Endothelial cell of umbilical vein (primary cell): ENCODE measurements at places on chromosomes 3 and 15. TPM values are rescaled to one million over a fixed set of nuclear protein-coding genes. Genes with fewer than 3 reads are reported as not detected.

DNA sequence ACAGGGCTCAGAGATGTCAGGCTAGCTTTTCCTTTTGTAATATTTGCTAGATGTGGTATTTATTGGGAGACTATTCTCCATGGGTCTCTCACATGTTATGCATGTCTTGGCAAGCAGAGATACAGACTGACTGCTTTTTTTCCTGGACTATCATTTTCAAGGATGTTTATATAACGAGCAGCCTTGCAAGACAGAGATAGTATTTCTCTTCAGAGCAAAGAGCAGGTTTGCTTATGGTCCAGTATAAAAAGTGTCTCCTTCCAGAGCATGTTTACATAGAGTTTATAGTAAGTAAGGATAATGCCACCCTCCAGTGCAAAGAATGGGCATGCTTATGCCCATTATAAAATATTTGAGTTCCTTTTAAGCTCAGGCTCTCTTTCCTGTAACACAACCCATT is 24.6 kb downstream of the GTF2E1 start:
- H3K27me3 ChIP-seq = no peaks in the 10 kb centered on the region
- DNase-seq = no peak

GRCh38 chr3:97928986-97929385 is 43.2 kb downstream of the RIOX2 start:
- H3K27ac ChIP-seq = no peak overlapping the region
- H3K27me3 ChIP-seq = no peaks in the 10 kb centered on the region
- DNase-seq = no peak
- no peaks in the 10 kb centered on the region for H3K4me1 ChIP-seq

GRCh38 chr15:72116731-72117485 is 1.0 kb downstream of the MYO9A start:
- peaks cover 18% of the 10 kb centered on the region for H3K4me1 ChIP-seq
- peak; percentile 64 for DNase-seq
- peak overlapping the region; percentile 57 for H3K27ac ChIP-seq
- no peaks in the 10 kb centered on the region for H3K36me3 ChIP-seq
- H3K4me3 ChIP-seq = peak overlapping the region; percentile 93

- no peaks in the 10 kb centered on the region for H3K36me3 ChIP-seq
- H3K4me1 ChIP-seq = peaks cover 11% of the 10 kb centered on the region
- no peak overlapping the region for H3K4me3 ChIP-seq
- DNase-seq = no peak
Observed at GRCh38 chr15:66474135-66474534, 23.4 kb downstream of the SNAPC5 start.

- H3K27ac ChIP-seq = no peak overlapping the region
- no peak overlapping the region for H3K4me3 ChIP-seq
- H3K4me1 ChIP-seq = no peaks in the 10 kb centered on the region
- DNase-seq = no peak
- peaks cover 20% of the 10 kb centered on the region for H3K27me3 ChIP-seq
Observed at GRCh38 chr15:33304924-33305323, 5.8 kb upstream of the RYR3 start.

- no peak overlapping the region for H3K4me3 ChIP-seq
- H3K27ac ChIP-seq = no peak overlapping the region
- no peaks in the 10 kb centered on the region for H3K4me1 ChIP-seq
- peak; percentile 70 for DNase-seq
- H3K36me3 ChIP-seq = no peaks in the 10 kb centered on the region
Observed at GRCh38 chr3:112013058-112013783, 14.5 kb downstream of the TAGLN3 start.

The PLA2G4D gene
- not detected in 2 replicates for total RNA-seq

GRCh38 chr3:40417845-40418543 is 31.0 kb downstream of the ENTPD3 start:
- H3K27ac ChIP-seq = no peak overlapping the region
- H3K36me3 ChIP-seq = no peaks in the 10 kb centered on the region
- peaks cover 9% of the 10 kb centered on the region for H3K27me3 ChIP-seq
- H3K4me1 ChIP-seq = no peaks in the 10 kb centered on the region
- no peak overlapping the region for H3K4me3 ChIP-seq

DNA sequence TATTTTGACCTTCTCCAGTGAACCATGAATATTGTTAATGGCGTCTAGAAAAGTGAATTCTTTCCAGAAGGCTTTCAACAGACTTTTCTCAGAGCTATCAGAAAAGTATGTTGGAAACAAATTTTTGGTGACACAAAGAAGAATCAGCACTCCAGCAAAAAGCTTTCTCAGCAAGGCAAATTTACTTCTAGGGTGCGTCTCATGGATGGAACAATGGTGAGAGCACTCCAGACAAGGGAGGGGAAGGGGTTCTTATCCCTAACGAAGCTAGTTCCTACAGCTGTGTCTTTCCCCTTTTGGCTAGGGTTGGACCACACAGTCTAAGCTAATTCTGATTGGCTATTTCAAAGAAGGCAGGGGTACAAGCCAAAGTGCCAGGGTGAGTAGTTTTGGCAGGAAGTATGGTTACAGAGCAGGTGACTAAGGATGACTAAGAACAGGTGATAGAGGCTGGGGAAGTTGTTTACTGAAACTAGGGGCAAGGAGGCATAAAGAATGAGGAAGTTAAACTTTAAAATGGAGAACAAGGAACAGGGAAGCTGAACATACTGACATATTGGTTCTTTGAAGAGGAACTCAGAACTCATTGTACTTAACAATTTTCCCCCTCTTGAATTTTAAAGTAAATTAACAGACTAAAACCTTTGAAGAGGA is 959.8 kb downstream of the NAALADL2 start:
- H3K27me3 ChIP-seq = no peaks in the 10 kb centered on the region
- no peaks in the 10 kb centered on the region for H3K36me3 ChIP-seq
- H3K4me3 ChIP-seq = no peak overlapping the region
- H3K27ac ChIP-seq = no peak overlapping the region
- no peaks in the 10 kb centered on the region for H3K4me1 ChIP-seq
- no peak for DNase-seq

The BUB1B gene
- 65.6 and 69.8 TPM in 2 replicates for total RNA-seq

The PARP6 gene
- 37.4 and 41.1 TPM in 2 replicates for total RNA-seq

GRCh38 chr3:71568207-71568606 is 15.3 kb downstream of the FOXP1 start:
- H3K36me3 ChIP-seq = no peaks in the 10 kb centered on the region
- H3K4me1 ChIP-seq = no peaks in the 10 kb centered on the region
- no peak overlapping the region for H3K4me3 ChIP-seq
- no peak for DNase-seq
- no peaks in the 10 kb centered on the region for H3K27me3 ChIP-seq

DNA sequence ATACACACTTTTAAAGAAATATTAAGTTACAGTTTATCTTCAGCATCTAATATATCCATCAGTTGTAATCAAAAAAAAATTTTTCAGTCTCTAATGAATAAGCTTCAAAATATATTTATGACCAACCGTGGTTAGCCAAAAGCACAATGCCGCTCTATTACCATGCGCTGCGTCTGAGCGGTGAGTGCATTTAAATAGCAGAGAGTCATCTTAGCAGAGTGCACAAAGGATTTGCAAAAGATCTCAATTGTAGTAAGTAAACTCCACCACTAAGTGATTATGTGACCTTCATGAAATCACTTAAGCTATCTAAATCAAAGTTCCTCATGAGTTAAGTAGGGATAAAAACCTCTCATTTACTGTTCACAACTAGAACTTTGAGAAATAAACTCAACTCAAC is 4.9 kb downstream of the TP63 start:
- DNase-seq = no peak
- H3K27ac ChIP-seq = no peak overlapping the region
- H3K27me3 ChIP-seq = no peaks in the 10 kb centered on the region
- no peaks in the 10 kb centered on the region for H3K36me3 ChIP-seq
- no peak overlapping the region for H3K4me3 ChIP-seq
- H3K4me1 ChIP-seq = no peaks in the 10 kb centered on the region

DNA sequence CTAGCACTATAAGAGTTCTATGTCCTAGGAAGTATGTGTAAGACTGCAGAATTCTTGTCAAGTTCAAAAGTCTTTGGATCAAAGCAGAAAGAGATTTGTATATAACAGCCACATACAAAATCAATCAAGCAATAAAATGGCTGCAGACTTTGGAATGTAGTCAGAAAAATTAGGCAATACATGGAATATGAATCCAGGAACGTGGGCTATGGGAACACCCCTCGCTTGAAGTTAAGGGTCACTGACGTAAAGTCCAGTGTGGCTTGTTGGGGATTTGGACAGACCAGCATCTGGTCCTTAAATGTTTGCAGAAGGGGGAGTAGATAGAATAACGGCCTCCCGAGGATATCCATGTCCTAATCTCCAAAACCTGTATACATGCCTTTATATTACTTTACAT is 178.6 kb downstream of the ADAMTS9 start:
- H3K4me3 ChIP-seq = no peak overlapping the region
- H3K27me3 ChIP-seq = no peaks in the 10 kb centered on the region
- DNase-seq = no peak
- no peaks in the 10 kb centered on the region for H3K36me3 ChIP-seq
- peaks cover 9% of the 10 kb centered on the region for H3K4me1 ChIP-seq

GRCh38 chr15:47711655-47712054 is 5.7 kb upstream of the SEMA6D start:
- DNase-seq = peak; percentile 26
- no peak overlapping the region for H3K27ac ChIP-seq
- H3K4me3 ChIP-seq = no peak overlapping the region
- no peaks in the 10 kb centered on the region for H3K36me3 ChIP-seq
- H3K4me1 ChIP-seq = peaks cover 17% of the 10 kb centered on the region

DNA sequence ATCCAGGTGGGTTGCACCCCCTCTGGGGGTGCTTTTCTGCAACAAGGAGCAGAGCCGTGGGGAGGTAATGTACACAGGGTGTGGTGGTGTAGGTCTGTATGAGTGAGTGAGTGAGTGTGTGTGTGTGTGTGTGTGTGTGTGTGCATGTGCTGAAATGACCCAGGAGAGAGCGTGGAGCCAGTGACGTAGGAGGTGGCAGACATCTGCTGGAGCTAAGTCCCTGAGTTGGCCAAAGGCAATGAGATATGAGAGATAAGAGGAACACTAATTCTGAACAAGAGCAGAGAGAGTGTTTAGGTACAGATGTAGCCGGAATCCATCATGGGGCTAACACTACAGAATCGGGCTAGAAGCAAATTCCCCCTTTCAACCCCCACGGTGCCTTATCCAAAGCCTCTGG is 27.6 kb downstream of the BDH1 start:
- no peaks in the 10 kb centered on the region for H3K27me3 ChIP-seq
- no peak for DNase-seq
- no peak overlapping the region for H3K27ac ChIP-seq
- H3K36me3 ChIP-seq = no peaks in the 10 kb centered on the region

GRCh38 chr3:51940648-51941462 is 849 bp downstream of the RRP9 start:
- peak overlapping the region; percentile 79 for H3K4me3 ChIP-seq
- H3K36me3 ChIP-seq = peaks cover 20% of the 10 kb centered on the region
- H3K27ac ChIP-seq = no peak overlapping the region
- H3K4me1 ChIP-seq = peaks cover 21% of the 10 kb centered on the region
- no peaks in the 10 kb centered on the region for H3K27me3 ChIP-seq

DNA sequence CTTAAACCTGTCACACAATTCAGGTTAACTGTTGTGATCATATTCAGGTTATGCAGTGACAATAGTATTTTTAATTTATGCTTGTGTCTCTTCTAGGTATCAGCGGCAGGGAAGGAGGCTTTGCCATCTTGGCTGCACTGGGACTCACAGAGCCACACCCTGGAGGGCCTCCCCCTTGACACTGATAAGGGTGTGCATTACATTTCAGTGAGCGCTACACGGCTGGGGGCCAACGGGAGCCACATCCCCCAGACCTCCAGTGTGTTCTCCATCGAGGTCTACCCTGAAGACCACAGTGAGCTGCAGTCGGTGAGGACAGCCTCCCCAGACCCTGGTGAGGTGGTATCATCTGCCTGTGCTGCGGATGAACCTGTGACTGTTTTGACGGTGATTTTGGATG is 23.6 kb upstream of the BSN start:
- H3K4me1 ChIP-seq = no peaks in the 10 kb centered on the region
- no peak overlapping the region for H3K27ac ChIP-seq
- H3K4me3 ChIP-seq = no peak overlapping the region
- no peaks in the 10 kb centered on the region for H3K36me3 ChIP-seq
- H3K27me3 ChIP-seq = no peaks in the 10 kb centered on the region

- no peaks in the 10 kb centered on the region for H3K36me3 ChIP-seq
- H3K4me1 ChIP-seq = no peaks in the 10 kb centered on the region
- DNase-seq = peak; percentile 69
- H3K27me3 ChIP-seq = peaks cover 1% of the 10 kb centered on the region
- H3K4me3 ChIP-seq = no peak overlapping the region
Observed at GRCh38 chr3:194404365-194405140, 5.5 kb upstream of the GP5 start.

DNA sequence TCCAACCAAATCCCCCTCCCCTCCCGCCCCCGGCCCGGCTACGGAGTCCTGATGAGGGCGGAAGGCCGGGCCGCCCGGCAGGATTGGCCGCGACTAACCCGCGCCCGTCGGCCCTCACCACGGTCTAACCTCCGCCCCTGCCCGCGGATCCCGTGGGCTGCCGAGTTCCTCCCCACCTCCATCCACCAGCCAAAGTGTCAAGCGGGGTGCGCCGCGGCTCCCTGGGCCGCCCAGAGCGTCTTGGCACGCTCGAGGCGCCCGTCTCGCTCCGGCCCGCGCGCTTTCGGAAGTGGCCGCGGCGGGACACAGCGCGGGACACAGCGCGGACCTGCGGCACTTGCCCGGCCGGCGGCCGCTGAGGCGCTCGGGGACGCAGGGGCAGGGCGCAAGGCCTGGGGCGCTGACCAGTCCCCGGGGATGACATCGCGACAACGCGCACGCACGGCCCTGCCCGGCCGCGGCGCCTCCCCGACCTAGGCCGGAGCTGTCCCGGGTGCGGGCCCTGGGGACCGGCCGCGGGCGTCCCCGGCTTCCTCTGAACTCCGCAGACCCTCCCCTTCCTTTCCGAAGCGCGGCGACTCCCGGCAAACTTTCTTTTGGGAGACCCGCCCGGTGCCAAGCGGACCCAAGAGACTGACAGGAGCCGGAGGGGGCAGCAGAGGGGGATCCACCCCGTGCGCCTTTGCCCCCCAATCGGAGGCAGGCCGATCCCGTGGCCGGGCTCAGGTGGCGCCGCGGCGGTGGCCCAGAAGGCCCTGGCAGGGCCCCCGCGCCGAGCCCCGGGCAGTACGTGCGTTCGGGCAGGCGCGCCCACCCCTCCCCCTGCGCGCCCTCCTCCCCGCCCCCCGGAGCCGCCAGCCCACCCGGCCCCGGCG is 112.8 kb upstream of the ICE2 start:
- peaks cover 14% of the 10 kb centered on the region for H3K4me1 ChIP-seq
- peak; percentile 53 for DNase-seq
- peak overlapping the region; percentile 86 for H3K27ac ChIP-seq
- H3K27me3 ChIP-seq = no peaks in the 10 kb centered on the region
- H3K4me3 ChIP-seq = peak overlapping the region; percentile 69
- no peaks in the 10 kb centered on the region for H3K36me3 ChIP-seq

The GADL1 gene
- not detected in 2 replicates for total RNA-seq

DNA sequence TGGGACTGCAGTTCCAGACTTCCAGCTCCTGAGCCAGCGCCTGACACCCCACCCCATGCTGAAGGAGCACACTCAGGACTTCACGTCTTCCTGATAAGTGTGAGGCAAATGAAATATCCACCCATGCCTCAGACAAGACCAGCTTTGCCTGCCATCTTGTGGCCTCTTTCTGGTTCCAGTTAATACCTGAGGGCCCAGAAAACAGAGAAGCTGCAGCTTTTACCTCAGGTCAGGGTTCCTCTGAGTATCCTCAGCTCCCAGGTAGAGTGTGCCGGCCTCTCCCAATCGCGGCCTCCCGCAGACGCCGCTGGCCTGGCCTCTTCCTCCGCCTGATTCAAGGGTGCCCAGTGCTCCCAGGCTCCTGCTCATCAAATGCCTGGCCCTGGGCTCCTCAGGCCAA is 5.1 kb upstream of the KLHL6 start:
- no peak overlapping the region for H3K27ac ChIP-seq
- no peak overlapping the region for H3K4me3 ChIP-seq
- H3K4me1 ChIP-seq = peaks cover 37% of the 10 kb centered on the region
- DNase-seq = peak; percentile 22
- no peaks in the 10 kb centered on the region for H3K27me3 ChIP-seq
